ENCODE measurements at places on chromosomes 5 and 9. TPM values are rescaled to one million over a fixed set of nuclear protein-coding genes. Genes with fewer than 3 reads are reported as not detected.

Gene SPINK6
- not detected for total RNA-seq

Gene C9
- not detected for total RNA-seq

Gene ABITRAM
- 10.7 TPM for total RNA-seq

DNA sequence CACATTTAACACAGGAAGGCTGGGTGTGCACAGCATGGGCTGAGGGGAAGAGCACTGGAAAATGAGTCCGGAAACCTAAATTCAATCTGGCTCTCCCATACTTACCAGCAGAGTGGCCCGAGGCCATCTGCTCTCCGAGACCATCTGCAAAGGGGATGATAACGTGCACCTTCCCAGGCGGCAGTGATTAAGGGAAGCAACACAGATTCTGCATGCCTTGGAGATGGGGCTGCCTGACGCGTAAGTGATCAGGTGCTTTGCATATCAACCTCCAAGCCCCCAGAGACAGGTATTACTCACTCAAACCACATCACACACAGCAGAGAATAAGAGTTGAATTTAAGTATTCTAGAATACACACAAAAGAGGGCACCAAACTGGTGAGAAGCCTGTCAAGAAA is 9.1 kb downstream of the EPB41L4B start:
- no peak for DNase-seq

- DNase-seq: peak; percentile 81
These were observed 6.2 kb downstream of the FER start for GRCh38 chr5:108753877-108754276.

DNA sequence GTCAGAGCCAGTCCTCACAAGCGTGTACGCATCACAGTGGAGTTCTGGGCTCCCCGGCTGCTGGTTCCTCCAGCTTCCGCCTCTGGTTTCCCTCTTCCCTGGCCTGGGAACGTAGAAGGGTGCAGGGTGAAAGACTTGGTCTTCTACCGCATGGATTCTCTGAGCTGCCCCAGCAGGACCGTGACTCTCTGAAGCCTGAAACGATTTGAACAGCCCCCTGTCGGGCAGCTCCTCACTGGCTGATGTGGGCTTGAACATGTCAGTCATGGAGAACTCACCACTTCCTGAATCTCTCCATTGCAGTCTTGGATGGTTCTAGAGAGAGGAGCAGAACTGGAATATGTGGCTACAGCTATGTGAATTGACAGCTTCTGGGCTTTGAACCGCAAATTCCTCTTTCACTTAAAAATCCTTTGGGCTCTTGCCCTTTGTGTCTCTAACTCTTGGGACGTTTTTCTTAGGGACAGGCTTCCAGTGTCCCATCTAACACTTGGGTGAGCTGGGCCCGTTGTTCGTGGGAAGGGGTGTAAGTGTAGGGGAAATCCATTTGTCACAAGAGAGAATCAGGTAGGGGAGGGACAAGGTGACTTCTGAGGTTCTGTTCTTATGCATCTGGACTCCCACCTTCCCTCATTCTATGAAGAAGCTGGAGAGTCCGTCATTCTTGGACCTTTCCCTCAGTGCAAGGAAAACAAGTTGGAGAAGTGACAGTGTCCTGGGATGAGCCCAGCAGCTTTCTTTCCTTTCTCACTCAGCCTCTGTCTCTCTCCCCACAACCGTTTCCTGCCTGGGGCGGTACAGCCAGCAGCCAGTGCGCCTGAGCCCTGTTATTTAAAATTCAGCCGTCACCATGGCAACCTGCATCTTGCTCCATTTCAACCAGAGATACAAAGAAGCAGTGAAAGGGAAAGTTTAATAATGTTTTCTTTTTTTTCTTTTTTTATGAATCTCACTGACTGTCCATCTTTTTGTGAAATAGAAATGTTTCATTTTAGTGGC is 84.7 kb downstream of the PTTG1 start:
- peak; percentile 92 for DNase-seq

DNA sequence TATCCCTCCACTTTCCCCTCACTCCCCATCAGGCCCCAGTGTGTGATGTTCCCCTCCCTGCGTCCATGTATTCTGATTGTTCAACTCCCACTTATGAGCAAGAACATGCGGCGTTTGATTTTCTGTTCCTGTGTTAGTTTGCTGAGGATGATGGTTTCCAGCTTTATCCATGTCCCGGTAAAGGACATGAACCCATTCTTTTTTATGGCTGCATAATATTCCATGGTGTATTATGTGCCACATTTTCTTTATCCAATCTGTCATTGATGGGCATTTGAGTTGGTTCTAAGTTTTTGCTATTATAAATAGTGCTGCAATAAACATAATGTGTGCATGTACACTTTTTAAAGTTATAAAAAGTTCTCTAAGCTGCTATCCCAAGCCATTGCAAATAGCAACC is 75.6 kb downstream of the ERBIN start:
- no peak for DNase-seq

GRCh38 chr9:131403493-131403773 is 9.5 kb downstream of the PRRC2B start:
- DNase-seq: no peak

GRCh38 chr9:121718501-121718900 is 67.1 kb downstream of the DAB2IP start:
- no peak for DNase-seq

DNA sequence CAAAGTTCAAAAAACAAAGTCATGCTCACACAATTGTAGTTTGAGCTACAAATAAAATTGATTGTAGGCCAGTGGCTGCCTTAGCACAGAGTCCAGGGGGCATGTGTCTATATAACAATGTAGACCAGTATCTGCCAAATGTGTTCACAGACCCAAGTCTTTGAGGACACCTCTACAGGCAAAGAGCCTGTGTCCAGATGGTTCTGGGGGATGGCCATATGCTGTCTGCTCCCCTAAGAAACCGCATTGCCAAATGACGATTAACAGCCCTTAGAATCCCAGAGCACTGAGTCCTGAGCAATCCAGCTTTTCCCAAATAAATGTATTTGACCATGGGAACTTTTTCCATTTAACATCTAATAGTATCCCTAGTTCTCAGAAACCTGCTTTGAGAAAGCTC is 169.6 kb downstream of the ADCY2 start:
- DNase-seq: no peak

GRCh38 chr9:5608298-5609225 is 20.3 kb upstream of the RIC1 start:
- DNase-seq: peak; percentile 36

- DNase-seq: no peak
These were observed 26.0 kb upstream of the EPB41L4B start for GRCh38 chr9:109346904-109347303.

- peak; percentile 31 for DNase-seq
These were observed 46.1 kb upstream of the IL7R start for GRCh38 chr5:35810601-35811000.
